Neural cell (in vitro differentiated cells): ENCODE measurements at places on chromosomes 11 and 22. TPM values are rescaled to one million over a fixed set of nuclear protein-coding genes. Genes with fewer than 3 reads are reported as not detected.

C11orf86 gene
- not detected in 2 replicates for polyA plus RNA-seq

OR2D2 gene
- polyA plus RNA-seq, result not detected in 2 replicates

NEFH gene
- 0.05 and 0.42 TPM in 2 replicates for polyA plus RNA-seq

APOL6 gene
- polyA plus RNA-seq, result not detected in 2 replicates

VWCE gene
- 5.5 and 9.8 TPM in 2 replicates for polyA plus RNA-seq
